Left ventricle myocardium superior (tissue), 1 donor: ENCODE measurements at places on chromosomes 2 and 18. TPM values are rescaled to one million over a fixed set of nuclear protein-coding genes. Genes with fewer than 3 reads are reported as not detected.

GRCh38 chr2:158619496-158619895 is 162.7 kb downstream of the PKP4 start:
- DNase-seq = no peak

- DNase-seq = no peak
Observed at GRCh38 chr2:36858551-36859365, 107.6 kb downstream of the STRN start.

- peak; percentile 86 for DNase-seq
Observed at GRCh38 chr18:48589797-48590519, 51.1 kb downstream of the CTIF start.

FOXD4L1 gene
- total RNA-seq = not detected

DNA sequence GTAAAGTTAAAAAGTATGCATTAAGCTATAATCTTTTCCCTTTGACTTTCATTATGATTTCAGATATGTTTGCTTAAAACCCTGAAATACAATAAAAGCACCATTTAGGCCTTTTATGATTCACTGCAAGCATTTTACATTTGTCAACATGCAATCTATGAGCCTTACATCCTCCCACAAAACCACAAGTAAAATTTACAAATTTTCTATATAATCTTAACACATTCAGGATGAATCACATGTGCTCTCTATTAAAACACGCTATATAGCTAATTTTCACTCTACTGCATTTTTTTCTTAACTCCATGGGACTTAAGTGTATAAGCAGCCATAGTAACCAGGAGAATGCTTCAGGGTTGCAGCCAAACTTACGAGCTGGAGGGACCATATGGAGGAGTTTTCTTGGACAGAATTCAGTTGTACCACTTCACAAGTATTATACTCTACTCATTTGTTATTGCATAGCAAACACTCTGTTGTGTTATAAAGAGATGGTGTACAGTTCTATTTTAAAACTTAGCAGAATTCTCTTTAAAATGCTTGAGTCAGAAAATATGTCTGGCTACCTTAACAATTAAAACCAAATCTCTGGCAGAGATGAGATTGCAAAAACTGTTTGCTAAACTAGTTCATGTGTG is 293.2 kb downstream of the ALK start:
- no peak for DNase-seq

SERPINB4 gene
- not detected for total RNA-seq

GRCh38 chr2:212961255-212961654 is 190.2 kb downstream of the IKZF2 start:
- no peak for DNase-seq

DNA sequence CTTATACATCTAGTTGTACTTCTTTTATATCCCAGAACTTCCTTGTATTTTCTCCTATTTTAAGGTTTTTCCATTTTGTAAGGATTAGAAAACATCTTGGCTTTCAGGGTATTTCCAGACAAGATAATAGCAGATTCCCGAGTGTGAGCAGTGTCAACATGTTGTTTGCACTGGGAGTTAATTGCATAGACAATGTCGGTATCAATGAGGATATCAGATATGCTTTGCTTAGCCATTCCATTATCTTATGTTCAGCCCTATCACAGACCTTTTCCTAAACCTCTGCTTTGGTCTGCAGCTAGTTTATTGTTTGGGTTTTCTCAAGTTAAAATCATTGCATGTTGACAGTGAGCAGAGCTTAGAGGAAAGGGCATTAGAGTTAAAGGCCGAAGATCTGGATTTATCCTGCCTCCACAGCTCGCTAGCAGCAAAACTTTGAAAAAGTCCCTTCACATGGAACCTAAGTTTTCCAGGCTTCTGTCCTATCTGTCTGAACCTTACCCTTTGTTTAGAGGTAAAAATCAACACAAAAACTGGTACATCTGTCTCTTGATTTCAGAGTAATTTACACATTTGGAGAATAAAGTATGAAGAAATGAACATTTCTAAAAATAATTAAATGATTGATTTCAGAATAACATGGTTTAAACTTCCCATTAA is 355.4 kb downstream of the KIAA1328 start:
- no peak for DNase-seq

- DNase-seq = peak; percentile 2
Observed at GRCh38 chr2:128630974-128631697, 312.5 kb upstream of the HS6ST1 start.

DNA sequence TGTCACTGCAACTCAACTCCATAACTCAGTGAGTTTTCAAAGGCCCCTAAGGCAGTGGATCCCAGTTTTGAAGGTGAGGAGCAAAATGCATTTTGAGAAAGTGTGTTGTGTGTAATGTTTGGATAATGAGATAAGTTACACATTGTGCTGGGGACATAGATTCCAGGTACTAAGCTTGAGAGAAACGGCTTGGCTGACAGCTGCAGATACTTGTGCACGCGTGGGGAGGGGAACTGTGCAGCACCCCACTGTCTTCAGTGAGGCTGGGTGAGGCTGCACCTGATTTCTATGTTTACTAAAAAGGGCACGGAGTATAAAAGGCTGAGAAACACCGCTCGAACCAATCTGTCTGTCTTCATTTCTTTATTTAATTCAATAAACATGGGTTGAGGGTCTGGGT is 254.0 kb upstream of the COPS8 start:
- no peak for DNase-seq

LYG2 gene
- not detected for total RNA-seq

DNA sequence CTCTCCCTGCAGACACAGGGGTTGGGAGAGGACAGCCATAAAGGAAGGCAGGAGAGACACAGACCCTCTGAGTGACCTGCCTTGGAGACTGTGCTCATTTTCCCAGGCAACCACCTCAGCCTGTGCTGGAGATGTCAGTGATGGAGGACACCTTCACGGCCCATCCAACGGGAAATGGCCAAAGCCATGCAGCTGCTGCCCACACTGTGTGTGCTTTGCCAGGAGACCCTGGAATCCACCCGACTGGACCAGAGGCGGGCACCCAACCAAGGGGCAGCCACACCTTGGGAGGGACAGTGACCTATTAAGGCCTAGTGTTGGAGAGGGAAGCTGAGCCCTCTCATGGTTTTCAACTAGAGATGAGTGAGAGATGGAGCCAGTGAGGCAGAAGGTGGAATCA is 192.5 kb downstream of the SMAD2 start:
- DNase-seq = no peak

- no peak for DNase-seq
Observed at GRCh38 chr18:3892152-3892551, 442.2 kb downstream of the TGIF1 start.

- no peak for DNase-seq
Observed at GRCh38 chr2:96903815-96904214, 33.9 kb upstream of the SEMA4C start.

DNA sequence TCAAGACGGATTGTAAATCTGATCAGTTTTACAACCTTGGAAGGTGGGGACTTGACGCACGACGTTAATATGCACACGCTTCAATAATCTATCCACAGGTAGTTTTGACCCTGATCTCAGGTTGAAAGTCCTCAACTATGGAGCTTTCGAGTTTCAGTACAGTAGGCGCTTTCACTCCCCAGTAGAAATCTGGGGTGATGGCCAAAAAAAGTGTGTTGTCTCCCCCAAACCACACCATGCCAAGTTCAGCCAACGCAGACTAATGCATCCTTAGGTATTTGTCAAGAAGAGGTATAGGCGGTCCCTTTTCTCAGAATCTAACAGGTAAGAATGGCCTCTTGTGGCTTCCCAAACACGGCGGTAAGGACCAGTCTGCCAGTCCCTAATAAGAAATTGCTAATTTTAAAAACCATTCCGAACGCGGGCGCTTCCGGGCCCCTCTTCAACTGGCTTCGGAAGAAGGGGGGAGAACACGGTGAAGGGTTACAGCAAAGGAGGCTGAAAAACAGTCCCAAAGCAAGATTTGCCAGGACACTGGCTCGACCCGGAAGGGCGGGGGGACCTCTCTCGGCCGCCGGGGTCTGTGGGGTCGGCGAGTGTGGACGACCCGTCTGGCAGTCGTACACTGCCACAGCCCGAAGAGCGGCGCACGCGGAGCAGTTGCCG is 659 bp downstream of the FAM210A start:
- no peak for DNase-seq

DNA sequence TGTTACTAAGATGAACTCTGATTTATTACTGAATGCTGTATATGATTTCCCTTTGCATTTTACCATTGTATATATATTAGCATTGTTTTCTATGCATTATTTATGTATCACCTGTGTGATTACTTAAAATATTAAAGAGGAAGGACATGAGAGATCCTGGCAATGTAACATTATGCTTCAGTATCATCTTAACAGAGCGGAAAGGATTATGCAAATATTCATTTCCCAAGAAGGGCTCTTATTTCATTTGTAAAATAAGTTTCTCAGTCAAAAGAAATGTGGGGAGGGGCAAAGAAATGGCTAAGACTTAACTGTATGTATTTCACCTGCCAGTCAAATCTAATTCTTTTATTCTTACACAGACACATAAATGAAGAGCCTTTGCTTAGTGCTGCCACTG is 654.2 kb upstream of the PKDCC start:
- no peak for DNase-seq

PSMA8 gene
- 0.20 TPM for total RNA-seq

- DNase-seq = no peak
Observed at GRCh38 chr2:55590810-55591440, 26.5 kb downstream of the PPP4R3B start.

DNA sequence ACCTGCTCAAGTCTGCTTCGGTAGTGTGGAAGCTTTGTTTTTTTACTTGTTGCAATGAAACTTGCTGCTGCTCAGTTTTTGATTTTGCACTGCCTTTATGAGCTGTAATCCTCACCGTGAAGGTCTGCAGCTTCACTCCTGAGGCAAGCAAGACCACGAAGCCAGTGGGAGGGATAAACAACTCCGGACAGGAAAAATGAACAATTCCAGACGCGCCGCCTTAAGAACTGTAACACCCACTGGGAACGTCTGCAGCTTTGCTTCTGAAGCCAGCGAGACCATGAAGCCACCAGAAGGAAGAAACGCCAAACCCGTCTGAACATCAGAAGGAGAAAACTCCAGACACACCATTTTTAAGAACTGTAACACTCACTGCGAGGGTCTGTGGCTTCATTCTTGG is 245.7 kb upstream of the REG3G start:
- DNase-seq = no peak

LOXL3 gene
- 2.6 TPM for total RNA-seq

DNA sequence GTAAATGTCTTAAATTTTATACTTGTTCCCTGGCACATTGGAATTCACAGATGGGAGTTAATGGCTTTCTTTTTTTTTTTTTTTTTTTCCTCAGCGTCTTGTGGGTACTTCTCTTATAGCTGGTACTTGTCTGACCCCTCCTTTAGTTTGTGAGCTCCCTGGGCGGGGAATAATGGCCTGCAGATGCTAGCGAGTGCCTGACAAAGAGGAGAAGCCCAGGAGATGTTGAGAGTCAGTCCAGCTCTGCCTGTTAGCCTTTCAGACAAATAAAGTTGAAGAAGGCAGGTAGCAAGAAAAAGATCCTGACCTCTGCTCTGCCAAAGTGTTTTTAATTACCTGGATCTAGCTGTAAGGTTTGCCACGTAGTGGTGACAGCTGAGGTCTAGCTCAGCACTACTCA is 6.6 kb downstream of the BCL2L11 start:
- DNase-seq = no peak

ATP8B1 gene
- total RNA-seq = 4.0 TPM

DNA sequence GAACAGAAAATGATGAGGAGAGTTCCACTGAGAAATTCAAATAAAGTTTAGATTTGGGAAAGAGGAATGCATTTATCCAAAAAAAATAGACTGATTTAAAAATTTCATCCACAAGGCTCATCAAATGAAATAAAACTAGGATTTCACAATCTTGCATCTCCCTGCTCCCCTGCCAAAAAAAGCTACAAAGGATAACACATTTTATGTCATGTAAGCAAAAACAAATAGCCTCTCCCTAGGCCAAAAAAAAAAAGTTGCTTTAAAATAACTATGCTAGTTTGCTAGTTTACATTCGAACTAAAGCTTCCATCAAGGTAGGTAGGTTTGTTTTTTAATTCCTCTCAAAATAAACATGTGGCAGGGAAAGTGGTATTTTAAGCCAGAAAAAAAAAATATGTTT is 465.5 kb upstream of the ID2 start:
- no peak for DNase-seq

DNA sequence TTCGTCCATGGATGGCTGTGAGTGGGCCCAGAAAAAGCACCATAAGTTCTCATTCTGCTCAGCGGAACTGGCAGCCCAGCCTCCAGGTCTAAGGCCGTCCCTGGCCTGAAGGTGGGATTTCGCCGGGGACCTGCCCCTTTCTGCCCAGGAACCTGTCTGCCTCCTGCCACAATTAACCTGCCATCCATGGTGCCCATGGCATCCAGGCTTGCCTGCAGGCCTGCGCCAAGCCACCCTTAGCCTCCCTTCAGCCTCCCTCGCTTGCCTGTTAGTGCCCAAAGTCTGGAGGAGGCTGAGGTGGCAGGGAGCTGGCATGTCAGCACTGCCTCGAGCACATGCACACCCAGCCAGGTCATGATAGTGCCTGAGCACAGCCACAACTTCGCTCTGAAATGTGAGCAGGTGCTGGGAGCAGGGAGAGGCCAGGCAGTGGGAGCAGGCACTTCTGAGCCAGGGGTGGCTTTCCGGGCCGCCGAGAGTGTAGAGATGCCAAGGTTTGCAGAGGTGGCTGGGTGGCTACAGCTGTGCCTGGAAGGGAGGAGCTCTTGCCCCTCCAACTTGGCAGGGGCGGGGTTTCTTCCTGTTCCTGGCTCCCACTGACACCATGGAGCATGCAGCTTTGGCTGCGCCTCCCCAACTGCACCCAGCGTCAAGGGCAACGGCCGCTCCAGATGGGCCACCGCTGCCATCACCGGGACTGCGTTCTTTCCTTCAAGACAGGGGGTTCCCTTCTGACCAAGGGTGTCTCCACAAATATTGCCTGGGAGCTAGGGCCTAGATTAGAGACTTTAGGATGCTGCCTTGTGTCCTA is 648.9 kb upstream of the VRK2 start:
- no peak for DNase-seq

DNA sequence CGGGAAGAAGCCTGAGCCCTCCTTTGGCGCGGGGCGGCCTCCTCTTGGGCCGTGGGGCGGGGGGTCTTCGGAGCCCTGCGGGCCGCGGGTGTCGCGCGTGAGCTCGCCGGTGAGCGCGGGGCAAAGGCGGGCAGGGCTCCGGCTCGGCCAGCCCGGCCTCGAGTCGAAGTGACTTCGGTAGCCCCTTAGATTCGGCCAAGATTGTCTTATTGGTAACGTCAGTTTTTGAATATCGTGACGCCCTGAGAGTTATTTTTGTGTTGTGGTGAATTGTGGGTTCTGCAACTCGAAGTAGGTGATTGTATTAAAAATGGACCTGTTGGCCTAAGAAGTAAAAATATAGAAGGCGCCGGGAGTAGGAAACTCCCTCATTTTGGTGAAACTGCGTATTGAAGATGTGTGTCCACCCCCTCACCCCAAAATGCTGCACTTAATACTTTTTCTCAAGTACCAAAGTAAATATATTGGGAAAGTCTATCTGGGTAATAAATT is 669 bp downstream of the MARCHF7 start:
- no peak for DNase-seq
